ENCODE measurements at places on chromosomes 16 and 17.

- no peak for DNase-seq
These were observed 91.3 kb downstream of the MAF start for GRCh38 chr16:79509211-79509631.

GRCh38 chr16:58661199-58661830 lies 23.3 kb downstream of the SLC38A7 start:
- no peak for DNase-seq

- no peak for DNase-seq
These were observed 49.3 kb upstream of the WSB1 start for GRCh38 chr17:27244491-27245223.

DNA sequence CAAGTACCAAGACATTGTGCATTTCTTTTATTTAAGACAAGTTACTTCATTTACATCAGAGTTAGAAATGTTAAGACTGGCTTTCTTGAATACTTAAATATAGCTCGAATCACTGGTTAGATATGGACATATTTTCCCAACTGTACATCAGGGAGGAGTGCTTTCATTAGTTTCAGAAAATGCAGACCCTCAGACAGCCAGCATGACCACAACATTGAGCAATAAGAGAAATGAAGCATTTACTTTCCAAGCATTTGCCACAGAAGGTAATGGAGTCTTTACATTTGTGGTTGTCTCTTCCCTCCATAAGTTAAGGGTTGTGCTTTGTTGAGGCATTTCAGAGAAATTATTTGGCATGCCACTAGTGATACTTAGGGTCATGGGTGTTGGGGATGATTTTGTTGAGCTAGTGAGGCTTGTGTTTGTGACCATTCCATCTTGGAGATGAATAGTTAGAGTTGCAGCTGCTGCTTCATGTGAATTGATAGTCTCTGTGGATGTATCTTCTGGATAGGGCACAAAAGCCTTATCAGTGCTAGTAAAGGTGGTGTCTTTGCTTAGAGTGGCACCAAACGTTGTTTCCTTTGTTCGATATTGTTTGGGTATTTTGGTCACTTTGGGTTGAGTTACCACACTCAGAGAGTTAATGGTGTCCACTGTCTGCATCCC lies 2.1 kb downstream of the OMG start:
- no peak for DNase-seq

DNA sequence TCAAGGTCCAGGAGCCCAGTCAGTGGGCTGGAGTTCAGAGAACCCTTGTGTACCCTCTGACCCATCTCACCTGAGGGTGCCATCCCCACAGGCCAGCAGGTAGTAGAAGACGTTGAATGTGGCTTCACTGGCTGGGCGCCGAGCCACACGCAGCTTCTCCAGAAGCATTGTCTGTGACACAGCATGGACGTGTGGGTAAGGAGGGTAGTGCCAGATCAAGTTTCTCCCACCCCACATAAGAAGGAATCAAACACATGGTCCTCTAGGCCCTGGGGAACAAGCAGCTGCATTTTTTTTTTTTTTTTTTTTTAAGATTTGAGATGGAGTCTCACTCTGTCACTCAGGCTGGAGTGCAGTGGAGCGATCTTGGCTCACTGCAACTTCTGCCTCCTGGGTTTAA lies 60.9 kb downstream of the MYO18A start:
- no peak for DNase-seq
